Esophagus squamous epithelium (tissue), 5 donors: ENCODE measurements at places on chromosomes 12 and 14. TPM values are rescaled to one million over a fixed set of nuclear protein-coding genes. Genes with fewer than 3 reads are reported as not detected.

NTS gene
- not detected for total RNA-seq

GRCh38 chr12:52434760-52435530 lies 774 bp upstream of the KRT75 start:
- no peak for DNase-seq

DNA sequence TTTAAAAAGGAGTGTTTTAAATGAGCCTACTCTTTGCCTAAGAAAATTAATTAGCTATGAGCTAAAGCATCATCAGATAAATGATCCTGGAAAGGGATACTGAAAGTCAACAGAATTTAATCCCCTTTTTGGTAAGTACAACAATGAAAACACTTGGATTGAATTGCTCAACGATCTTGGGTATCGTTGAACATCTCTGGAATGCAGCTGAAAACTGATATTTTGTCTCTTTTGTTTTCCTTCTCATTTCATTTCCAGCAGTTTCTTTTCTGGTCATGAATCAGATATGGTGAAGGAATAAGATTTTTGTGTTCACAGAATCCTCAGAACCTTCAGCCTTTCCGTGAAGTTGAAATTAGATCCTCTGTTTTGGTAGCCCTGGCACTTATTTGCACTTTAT lies 771.2 kb downstream of the FSCB start:
- no peak for DNase-seq

DNA sequence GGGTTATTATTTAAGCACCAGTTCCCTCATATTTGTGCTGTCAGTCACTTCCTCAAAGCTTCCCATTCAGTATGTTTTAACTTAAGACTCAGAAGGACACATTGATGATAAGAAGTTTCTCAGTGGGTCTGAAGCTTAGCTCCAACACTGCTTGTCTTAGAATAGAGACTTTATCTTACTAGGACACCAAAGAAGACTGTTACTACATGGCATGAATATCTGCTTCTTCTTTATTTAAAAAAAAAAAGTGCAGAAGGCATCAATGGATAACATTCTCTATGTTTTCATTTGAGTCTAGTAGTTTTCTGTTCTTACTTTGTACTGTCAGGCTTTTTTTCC lies 404.2 kb downstream of the DAD1 start:
- no peak for DNase-seq

DNA sequence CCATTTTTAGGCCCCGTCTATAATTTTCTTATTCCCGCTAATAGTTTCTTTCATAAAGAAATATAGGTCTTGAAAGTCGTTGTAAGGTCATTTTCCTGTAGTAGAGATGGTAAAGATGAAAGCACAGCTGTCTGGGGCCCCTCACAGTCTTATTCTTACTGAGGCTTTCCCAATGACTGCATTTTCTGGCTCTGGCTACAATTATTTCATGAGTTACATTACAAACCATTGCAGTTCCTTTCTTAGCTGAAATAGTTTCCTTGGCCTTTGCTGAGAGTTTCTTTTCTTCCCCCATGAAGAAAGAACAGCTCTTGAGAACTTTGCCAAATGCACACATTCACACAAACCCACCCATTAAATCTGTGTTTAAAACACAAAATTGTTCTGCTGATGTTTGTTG lies 113.0 kb downstream of the DYRK2 start:
- no peak for DNase-seq

DNA sequence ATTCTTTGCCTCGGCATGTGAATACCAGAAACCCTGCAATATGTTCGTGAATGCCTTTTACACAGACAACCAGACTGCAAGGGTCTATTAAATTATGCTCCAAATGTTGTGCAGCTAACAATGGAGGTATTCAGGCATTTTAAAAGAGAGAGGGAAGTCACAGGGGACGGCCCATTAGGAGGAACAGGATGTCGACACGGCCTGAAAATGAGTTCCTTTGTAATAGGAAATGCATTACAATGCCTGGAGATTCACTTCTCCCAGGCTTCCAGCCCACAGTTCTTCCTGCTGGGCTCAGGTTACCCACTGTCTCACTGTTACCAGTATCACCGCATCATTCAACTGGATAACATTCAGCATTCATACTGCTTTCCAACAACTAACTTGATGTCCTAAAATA lies 2.5 kb downstream of the DUSP6 start:
- no peak for DNase-seq

GLI1 gene
- not detected for total RNA-seq

GRCh38 chr14:53532853-53533252 lies 379.7 kb upstream of the DDHD1 start:
- no peak for DNase-seq

- no peak for DNase-seq
These were observed 1.1 kb downstream of the ADSS1 start for GRCh38 chr14:104724981-104725771.

DNA sequence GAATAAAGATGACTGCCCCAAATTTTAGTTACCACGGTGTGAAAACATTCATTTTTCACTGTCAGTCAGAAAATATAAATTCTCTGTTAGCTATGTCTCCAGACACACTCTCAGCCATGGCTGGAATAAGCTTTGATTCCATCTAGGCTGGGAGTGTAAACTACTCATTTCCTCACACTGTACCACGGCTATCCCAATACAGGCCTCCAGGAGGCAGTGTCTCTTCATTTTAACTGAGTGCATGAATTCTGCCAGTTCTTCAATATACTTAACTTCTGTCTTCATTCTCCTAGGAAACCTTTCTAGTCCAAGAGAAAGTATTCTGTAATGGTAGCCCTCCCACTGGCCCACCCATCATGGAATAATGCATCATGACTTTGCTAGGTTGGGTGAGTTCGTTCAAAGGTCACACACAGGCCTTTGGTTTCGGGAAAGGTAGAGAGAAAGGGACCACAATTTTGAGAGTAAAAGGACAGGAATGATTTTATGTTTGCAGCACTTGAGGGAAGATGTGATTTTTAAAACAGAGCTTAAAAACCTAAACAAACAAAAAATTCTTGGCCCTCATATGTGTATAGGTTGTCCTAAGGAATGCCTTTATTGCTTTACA lies 381.1 kb downstream of the SEC23A start:
- no peak for DNase-seq

DNA sequence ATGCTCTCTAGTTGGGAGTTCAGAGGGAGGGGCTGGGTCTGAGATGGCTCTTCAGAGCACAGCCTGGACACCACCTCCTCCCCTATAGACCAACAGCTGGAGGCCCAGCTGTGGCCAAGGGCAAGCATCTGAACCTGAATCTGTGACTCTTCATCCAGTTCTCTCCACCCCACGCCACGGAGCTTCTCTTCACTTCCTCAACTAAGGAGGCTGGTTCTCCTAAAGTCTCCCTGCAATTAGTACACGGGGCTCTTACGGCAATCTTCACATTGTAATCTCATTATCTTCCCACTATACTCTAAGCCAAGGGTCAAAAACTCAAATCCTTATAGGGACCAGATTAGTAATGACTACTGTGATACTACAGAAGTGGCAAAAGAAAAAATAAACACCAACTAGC lies 9.8 kb downstream of the NRDE2 start:
- no peak for DNase-seq

DNA sequence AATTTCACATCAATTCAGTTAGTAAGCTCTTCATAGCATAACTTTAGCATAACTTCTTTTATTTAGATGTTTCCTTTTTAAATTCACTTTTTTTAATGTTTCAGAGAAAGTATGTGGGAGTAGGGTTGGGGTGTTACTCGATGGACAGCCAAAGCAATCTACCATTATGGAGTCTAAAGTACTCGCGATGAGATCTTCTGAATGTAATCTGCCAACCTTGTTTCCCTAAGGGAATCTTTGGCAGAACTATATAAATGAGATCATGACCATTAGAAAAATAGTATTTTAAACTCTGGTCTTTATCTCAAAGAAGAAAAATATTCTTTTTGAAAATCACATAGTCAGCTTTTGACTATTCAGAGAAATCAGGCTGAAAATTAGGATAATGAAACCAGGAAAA lies 103.9 kb downstream of the BBS10 start:
- no peak for DNase-seq

GRCh38 chr14:67556671-67557070 lies 23.6 kb downstream of the PLEKHH1 start:
- DNase-seq, result no peak

- DNase-seq, result no peak
These were observed 6.0 kb upstream of the SLC6A12 start for GRCh38 chr12:219891-220352.

GRCh38 chr14:35405304-35405996 lies 901 bp upstream of the NFKBIA start:
- no peak for DNase-seq

- no peak for DNase-seq
These were observed 6.5 kb downstream of the SH2B3 start for GRCh38 chr12:111412007-111412829.

DNA sequence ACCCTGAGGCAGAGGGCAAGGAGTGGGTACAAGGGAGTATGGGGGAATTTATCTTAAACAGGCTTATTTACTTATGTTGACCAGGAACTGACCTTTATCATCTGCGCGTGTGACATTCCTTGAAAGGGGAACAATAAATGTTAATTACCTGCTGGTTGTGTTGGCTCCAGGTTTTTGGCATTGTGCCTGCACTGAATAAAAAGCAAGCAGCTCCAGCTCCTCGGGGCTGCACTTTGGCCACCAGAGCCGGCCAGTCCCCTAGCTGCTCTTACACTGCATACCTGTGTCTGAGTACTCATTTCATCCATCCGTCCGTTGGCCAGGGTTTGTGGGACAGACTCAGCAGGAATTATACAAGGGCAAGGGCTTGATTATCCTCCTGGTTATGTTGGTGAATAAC lies 68.8 kb upstream of the GTF2A1 start:
- no peak for DNase-seq

E2F7 gene
- total RNA-seq, result 7.7 TPM

DGLUCY gene
- total RNA-seq, result 32.6 TPM

MYH6 gene
- not detected for total RNA-seq

GRCh38 chr14:24913746-24914145 lies 136.2 kb downstream of the STXBP6 start:
- no peak for DNase-seq

DNA sequence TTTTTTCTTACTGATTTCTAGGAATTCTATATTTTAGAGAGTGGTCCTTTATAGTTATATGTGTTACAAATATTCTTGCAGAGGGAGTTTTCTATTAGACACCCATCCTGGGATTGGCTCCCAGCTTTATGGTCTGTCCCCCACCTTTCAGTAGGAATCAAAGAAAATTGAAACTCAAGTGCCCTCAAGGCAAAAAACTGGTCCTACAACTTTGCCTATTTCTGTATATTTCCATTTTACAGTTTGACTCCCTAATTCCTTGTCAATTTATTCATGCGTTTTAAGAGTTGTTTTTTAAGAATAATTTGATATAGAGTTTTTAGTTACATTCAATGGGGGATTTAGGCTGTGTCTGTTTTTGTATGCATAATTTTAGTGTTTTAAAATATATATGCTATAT lies 208.9 kb downstream of the SYNE2 start:
- no peak for DNase-seq

DNA sequence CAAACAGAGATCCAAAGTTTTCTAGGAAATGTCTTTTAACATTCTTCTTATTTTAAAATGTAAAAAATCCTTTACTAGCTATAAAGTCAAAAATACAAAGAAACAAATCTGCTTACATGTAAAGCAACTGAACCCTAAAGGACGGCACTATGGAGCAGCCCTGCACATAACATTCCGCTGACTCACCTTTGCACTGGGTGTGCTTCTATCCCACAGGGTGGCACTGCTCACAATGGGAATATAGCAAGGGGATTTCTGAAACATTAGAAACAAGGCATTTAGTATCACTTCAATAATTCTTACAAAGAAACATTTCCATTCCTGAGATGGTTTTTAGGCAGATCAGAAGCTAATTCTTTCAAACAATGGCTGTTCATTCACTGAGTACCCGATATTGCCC lies 94.3 kb downstream of the C12orf42 start:
- DNase-seq, result no peak

- no peak for DNase-seq
These were observed 1095.2 kb downstream of the FSCB start for GRCh38 chr14:43411841-43412240.

- DNase-seq, result no peak
These were observed 2.5 kb downstream of the COL2A1 start for GRCh38 chr12:48001505-48002413.

CISTR gene
- not detected for total RNA-seq

TC2N gene
- total RNA-seq, result 44.6 TPM

- DNase-seq, result no peak
These were observed 287.7 kb downstream of the BTG1 start for GRCh38 chr12:91857813-91858542.

MNAT1 gene
- 39.1 TPM for total RNA-seq

GPR68 gene
- total RNA-seq, result 17.5 TPM

DNA sequence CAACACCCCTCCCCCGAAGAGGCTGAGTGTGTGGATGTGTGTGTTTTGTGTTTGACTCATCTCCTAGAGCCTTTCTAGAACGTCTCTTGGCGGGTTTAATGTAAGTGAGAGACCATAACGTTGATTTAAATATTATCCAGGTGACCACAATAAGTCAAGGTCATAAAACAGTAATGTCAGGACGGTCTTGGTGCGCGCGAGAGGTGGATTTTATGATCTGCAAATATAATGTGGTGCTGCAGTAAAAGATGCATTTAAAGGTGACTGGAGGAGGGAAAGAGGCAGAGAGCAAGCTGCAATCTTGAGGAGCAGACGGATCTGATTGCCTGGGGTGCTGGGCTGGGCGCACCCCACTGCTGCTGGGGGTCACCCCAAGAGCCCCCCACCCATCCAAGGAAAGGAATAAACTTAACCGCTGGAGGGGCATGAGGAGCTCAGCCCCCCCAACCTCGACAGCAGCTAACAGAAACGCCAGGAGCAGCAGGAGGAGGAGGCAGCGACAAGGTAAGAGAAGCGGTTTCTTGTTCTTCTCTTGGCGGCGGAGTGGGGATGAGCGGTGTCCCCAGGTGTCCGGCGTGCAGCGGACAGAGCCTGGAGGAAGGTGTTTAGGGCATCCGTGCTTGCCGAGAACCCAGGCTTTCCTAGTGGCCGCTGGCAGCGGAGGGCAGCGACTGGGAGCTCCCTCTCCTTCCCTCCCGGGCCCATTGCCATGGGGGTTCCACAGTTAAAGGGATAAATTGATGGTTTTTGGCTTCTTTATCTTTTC lies 5.5 kb downstream of the HOXC10 start:
- no peak for DNase-seq

DNA sequence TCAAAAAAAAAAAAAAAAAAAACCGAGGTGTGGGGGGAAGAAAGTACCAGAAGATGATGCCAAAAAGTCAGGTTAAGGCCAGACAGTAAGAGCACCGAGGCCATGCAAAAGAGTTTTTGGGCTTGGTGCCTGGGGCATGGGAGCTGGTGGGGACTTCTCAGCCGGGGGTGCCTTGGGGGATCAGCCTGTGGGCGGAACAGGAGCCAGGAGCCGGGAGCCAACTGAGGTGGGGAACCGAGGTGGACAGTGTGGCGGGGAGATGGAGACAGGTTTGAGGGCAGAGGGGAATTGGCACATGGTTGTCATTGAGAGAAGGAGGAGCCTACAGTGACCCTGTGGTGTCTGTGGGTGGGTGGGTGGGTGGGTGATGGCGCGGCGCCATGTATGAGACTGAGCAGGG lies 33.2 kb downstream of the TSPAN11 start:
- no peak for DNase-seq

ACOT4 gene
- total RNA-seq, result 1.3 TPM

HAL gene
- 0.38 TPM for total RNA-seq

GRCh38 chr14:75162631-75163030 lies 13.8 kb downstream of the TMED10 start:
- DNase-seq, result no peak

GRCh38 chr12:25937096-25937495 lies 21.4 kb upstream of the RASSF8 start:
- no peak for DNase-seq

CLEC2A gene
- not detected for total RNA-seq
